ENCODE measurements at places on chromosomes 7 and 10.

DNA sequence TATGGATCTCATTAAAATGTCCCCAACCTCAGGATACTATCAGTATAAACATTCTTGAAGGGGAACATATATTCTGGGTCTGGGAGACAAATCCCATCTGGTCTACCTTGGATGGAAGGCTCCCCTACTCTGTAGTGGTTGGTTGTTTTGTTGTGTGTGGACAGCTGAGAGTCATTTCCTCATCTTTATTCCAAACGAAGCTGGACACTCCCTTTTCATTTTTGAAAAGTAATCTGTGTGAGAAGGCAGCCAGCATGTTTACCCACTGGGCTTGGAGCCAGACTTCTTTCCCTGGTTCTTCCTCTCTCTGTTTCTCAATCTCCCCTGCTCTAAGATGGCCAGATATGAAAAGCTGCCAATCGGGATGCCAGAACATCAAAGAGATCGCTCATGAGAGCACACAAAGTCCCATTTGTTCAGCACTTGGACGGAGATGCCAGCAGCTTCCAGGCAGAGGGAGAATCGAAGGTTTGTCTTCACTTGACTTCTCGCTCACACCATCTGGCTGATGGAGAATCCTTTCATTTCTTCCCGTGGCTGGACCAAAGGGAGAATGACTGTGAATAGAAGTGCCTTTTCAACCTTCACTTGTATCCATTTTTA is 108.1 kb upstream of the AGR3 start:
- DNase-seq, result peak; percentile 43

- DNase-seq, result peak; percentile 98
These were observed 224.7 kb upstream of the SH2B2 start for GRCh38 chr7:102061981-102062390.

- no peak for DNase-seq
These were observed 59.1 kb downstream of the PDGFA start for GRCh38 chr7:460374-461116.

GRCh38 chr10:102951316-102951715 is 33.2 kb downstream of the CNNM2 start:
- DNase-seq, result no peak
